ENCODE measurements at places on chromosomes 1 and 21.

GRCh38 chr21:21279193-21279901 lies 281.1 kb downstream of the NCAM2 start:
- no peak for DNase-seq

DNA sequence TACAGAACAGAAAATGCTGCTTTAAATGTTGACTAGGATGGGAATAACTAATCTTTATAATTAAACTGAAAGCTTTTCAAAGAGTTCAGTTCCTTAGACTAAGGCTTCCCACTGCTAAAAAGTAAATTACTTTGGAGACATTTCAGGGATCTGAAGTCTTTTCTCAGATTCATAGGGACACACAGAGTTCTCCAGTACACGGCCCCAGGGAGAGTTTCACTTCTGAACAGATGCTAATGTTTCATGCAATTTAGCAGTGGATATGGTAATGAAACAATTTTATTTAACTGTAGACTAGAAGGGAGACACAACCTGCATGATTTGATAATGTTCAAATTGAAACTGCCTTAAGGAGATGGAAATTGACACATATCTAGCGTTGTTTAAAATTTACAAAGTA lies 1282.6 kb downstream of the NCAM2 start:
- DNase-seq: no peak

- DNase-seq: no peak
Measured at GRCh38 chr1:59265622-59266021, 31.3 kb upstream of the FGGY start.

- no peak for DNase-seq
Measured at GRCh38 chr1:175978476-175978875, 228.6 kb downstream of the COP1 start.

GRCh38 chr1:53603431-53603830 lies 135.5 kb downstream of the GLIS1 start:
- DNase-seq: no peak

- no peak for DNase-seq
Measured at GRCh38 chr1:95325349-95325748, 91.3 kb downstream of the RWDD3 start.

GRCh38 chr21:38639571-38640354 lies 141.5 kb upstream of the ERG start:
- DNase-seq: peak; percentile 59

DNA sequence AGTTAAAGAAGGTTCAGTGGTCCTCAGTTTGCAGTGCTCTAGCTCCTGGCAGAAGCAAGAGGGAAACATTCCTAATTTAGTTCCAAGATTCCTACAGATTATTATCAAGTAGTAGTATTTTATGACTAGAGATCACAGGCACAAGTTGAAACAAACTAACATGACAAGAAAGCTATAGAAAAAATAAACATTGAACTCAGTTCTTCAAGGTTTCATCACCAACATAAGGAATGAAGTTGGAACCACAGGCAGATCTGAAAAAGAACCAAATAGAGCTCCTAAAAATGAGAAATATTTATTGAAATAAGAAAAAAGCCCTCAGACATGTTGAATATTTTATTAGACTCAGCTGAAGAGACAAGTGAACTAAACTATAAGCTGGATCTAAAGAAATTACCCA lies 40.6 kb downstream of the PDC start:
- DNase-seq: no peak

DNA sequence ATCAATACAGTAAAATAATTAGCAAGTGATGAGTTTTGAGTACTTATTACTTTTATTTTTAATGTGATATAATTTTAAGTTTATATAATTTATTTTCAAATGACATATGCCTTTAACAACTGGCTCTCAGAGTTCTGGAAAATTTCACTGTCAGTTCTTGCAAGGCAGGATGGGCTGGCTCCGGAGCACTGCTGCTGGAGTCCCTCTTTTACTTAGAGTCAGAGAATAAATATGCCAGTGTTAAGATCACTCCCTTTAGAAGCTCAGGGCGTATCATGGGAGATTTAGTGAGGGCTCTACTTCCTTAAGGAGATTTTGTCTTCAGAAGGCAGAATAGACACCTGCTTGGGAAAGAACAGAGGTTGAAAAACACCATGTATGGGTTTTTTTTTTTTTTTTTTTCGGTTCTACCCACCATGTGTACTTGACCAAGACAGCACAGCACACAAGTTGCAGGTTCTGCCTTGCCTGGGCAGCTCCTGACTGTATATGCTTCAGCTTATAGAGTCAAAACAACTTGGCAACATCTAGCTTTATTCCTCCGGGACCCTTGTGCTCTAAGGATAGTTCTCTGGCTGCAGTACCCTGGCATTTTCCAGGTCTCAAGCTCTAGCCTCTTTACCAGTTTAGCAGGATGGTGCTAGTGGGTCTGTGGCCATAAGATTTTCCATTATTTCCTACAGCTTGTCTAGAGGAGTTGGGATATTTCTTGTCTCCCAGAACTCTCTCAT lies 29.7 kb upstream of the FMOD start:
- DNase-seq: no peak

GRCh38 chr1:201730611-201731010 lies 98.3 kb upstream of the IPO9 start:
- no peak for DNase-seq

DNA sequence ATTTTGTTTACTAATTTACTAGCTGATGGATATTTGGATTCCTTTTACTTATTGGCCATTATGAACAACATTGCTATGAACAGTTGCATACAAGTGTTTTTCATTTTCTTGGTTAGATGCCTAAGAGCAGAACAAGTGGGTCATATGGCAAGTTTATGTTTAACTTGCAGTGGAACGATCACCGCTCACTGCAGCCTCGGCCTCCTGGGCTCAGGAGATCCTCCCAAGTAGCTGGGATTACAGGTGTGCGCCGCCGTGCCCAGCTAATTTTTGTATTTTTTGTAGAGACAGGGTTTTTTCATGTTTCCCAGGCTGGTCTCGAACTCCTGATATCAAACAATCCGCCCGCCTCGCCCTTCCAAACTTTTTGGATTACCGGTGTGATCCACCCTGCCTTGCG lies 820.5 kb upstream of the TMPRSS15 start:
- DNase-seq: no peak

DNA sequence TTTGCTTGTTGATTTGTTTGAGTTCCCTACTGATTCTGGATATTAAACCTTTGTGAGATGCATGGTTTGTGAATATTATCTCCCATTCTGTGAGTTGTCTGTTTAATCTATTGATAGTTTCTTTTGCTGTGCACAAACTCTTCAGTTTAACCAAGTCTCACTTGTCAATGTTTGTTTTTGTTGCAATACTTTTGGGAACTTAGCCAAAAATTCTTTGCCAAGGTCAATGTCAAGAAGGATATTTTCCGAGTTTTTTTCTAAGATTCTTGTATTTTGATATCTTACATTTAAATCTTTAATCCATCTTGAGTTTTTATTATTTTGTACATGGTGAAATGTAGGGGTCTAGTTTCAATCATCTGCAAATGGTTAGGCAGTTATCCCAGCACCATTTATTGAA lies 1230.7 kb upstream of the NCAM2 start:
- DNase-seq: no peak

DNA sequence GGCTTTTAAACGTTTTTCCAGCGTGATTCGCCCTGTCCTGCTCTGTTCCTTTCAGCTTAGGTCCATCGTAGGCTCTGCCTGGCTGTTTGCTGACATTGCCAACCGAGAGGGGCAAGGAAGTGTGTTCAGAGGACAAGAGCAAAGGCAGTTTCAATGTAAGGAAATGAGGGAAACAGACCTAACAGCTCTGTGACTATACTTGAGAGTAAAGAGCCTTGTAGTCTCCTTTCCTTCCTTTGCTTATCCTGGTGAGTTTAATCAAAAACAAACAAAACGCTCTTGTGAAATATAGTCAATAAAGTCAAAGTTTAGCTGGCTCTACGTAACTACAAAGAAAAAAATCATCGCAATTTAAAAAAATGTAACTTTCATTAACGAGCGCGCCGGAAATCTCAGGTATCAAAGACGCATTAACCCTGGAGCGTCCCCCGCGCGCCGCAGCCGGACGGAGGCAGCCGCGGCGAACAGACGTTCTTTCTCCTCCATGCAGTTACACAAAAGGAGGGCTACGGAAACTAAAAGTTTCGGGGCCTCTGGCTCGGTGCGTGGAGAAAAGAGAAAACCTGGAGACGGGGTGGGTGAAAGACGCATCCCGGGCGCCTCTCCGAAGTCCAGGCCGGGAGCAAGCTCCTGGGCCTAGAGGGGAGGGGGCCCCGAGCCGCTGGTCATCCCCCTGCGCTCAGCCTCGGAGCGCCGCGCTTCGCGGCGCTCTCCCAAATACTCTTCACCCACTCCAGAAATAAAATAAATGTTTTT lies 617 bp upstream of the ADGRL2 start:
- no peak for DNase-seq

GRCh38 chr1:236429715-236430274 lies 35.7 kb downstream of the EDARADD start:
- DNase-seq: no peak

DNA sequence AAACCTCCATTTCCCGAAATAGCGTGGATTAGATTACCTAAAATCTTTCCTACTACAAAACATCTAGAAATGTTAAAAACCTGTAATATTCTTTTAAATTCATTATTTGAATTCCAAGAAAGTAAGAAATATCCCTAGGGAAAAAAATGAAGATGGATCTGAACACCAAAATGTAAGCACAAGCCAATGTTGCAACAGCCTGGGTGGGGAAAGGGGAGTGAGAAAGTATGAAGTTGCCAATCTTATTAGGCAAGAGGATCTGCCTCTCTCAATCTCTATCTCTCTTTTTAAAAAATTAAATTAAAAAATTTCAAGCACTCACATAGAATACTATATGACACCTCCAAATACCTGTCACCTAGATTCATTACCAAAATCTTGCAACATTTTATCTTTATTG lies 74.9 kb upstream of the IRF2BP2 start:
- DNase-seq: no peak

DNA sequence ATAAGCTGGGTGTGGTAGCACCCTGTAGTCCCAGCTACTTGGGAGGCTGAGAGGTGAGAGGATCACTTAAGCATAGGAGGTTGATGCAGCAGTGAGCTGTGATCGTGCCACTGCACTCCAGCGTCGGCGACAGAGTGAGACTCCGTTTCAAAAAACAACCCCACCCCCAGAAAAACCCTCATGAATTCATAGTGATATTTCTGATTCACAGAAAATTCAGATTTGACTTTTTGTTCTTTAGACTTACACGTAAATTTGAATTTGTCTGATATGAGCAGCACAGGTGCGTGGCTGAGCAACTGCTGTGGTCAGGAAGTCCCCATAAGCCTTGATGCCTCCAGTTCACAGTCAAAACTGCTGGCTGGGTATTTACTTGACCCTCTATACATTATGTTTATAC lies 10.0 kb upstream of the MORC3 start:
- DNase-seq: no peak

- peak; percentile 22 for DNase-seq
Measured at GRCh38 chr1:33349081-33349759, 28.3 kb upstream of the A3GALT2 start.

- peak; percentile 54 for DNase-seq
Measured at GRCh38 chr1:226708342-226708780, 30.7 kb downstream of the ITPKB start.

GRCh38 chr1:211697356-211697755 lies 21.9 kb upstream of the NEK2 start:
- no peak for DNase-seq

- no peak for DNase-seq
Measured at GRCh38 chr1:3241673-3242407, 172.8 kb downstream of the PRDM16 start.

- DNase-seq: no peak
Measured at GRCh38 chr1:212864201-212864600, 6.1 kb downstream of the FLVCR1 start.

DNA sequence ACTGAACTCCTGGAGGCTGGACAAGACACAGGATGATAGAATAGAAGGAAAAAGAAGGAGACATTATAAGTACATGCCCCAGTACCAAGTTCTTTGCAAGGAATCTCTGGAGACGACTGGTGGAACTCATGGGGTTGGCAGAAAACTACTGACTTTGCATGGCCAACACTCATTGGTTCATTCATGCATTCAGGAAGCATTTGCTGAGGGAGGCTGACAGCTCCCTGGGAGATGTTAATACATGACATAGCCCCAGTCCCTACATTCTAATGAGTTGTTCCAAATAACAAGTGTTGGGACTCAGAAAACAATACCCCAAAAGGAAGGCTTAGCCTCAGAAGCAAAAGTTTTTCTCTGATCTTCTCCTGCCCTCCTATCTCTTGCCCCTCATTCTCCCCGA lies 172.8 kb upstream of the IRF2BP2 start:
- no peak for DNase-seq

DNA sequence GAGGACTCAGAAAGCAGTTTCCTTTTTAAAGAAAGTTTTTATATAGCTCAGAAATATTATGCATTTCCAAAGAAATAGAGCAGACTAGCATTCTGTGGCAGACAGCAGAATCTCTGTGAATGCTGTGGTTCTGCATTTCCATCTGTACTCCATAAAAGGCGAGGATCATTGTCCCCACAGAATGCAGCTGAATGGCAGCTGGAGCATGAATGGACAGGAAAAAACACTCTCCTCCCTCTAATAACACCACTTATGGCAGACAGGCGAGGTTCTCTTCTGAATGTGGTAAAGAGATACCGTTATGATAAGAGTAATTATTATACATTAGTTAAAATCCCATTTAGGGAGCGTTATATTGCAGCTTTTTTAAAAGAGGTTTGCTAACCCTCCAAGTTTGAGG lies 81.4 kb upstream of the WLS start:
- no peak for DNase-seq

DNA sequence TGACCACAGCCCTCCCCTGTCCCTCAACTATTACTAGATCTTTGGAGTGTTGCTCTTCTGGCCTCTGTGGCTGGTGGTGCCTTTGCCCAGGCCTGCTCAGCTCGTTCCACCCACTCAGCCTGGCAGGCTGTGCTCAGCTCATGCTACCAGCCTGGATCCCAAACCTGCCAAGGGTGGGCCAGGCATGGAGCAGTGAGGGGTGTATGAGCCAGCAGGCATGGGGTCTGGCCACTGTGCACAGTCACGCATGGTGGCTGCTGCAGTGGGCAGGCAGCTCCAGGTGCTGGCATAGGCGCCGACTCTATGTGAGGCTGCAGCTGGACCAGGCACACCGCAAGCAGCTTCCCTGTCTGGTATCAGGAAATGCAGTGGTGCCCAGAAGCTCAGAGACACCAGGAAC lies 449.9 kb downstream of the MATN1 start:
- no peak for DNase-seq

GRCh38 chr1:26701995-26702679 lies 6.3 kb downstream of the ARID1A start:
- DNase-seq: no peak

GRCh38 chr21:24727803-24728440 lies 879.4 kb downstream of the MRPL39 start:
- no peak for DNase-seq

DNA sequence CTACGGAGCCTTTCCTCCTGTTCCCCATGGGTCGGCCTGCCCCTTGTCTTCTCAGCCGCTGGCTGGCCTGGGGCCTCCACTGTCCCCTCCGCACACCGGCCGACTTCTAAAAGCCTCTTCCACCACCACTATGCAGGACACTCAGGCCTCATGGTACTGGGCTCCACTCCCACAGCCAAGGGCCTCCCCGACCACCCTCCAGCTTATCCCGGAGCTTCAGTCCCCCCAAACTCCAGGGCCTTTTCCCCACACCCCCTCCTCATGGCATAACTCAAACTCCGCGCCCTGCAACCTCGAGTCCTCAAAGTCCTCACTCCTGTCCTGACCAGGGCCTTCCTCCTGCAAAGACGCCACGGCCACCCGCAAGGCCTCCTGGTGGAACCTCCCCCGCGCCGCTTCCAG lies 2.0 kb downstream of the LRRC41 start:
- no peak for DNase-seq

Data from inflammatory macrophage treated with lipopolysaccharide for 1 hour (primary cell).